Activated gamma-delta T cell (primary cell): ENCODE measurements at places on chromosomes 5 and 9.

DNA sequence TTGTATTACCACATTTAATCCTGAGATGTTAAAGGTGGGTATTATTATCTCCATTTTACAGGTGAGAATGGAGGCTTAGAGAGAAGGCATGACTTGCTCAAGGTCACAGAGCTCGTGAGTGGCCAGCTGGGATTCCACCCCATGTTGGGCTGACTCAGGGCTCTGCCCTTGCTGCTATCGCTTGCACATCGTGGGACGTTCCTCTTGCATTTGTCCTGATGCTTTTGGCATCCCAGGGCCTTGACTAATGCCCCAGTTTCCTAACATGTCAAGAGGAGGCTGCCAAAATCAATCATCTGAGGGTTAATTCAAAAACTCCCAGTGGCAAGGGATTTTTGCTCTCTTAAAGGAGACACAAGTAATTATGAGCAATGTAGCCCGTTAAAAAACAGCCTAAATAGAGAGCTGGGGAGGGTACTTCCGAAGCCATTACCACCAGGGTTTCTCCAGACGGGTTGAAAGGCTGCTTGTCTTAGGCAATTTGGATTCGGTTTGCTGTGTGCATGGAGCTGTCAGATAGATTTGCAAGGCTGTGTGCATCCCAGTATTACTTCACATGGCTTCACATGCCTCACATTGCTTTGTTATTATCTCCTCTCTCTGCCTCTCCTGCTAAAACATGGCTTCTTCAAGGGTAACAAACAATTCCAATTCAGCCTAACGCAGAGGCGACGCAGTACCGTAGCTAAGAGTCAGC, 347.4 kb downstream of the DRD1 start:
- DNase-seq = no peak

DNA sequence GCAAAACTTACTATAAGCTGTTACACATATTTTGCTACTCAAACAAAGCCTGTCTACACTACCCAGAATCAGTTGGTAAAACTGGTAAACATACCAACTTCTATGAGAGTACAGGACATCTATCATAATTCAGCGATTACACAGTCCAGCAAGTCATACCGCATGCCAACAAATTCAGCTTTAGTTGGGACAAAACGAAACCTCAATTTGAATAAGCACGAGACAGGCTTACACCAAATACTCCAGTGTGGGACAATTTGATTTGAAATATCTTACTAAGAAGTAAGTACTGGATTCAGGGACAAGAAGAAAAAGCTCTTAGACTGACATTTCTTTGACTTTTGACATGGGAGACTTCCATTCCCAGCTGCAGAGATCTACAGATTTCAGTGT, 2.0 kb downstream of the NRG2 start:
- DNase-seq = no peak

GRCh38 chr5:41346609-41347008, 133.3 kb upstream of the C6 start:
- DNase-seq = no peak

DNA sequence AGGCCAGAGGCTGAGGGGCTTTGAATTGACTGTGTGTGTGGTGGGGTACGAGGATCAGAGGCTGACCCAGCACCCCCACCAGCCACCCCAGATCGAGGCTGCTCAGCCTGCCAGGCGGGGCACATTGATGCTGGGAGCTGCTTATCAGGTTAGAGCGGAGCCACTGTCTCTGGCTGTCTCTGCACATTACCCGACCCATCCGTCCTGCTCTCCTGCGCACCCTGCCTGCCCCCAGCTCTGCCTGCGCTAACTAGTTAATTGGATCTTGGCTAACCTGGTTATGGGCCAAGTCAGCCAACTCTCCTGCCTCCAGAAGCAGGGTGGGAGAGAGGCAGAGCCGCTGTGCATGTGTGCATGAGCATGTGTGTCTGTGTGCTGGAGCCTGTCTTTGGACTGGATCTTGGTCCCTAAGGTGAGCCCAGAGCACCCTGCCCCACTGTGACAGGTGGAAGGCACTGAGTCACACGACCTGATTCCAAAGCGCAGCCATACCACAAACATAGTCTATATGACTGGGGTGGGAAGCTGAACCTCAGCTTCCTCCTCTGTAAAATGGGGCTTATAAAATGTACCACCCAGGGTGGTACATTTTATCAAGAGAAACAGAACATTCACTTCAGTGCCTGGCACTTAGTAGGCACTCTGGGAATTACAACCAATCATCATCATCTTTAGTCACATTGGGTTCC, 39.7 kb downstream of the PCDH1 start:
- no peak for DNase-seq

DNA sequence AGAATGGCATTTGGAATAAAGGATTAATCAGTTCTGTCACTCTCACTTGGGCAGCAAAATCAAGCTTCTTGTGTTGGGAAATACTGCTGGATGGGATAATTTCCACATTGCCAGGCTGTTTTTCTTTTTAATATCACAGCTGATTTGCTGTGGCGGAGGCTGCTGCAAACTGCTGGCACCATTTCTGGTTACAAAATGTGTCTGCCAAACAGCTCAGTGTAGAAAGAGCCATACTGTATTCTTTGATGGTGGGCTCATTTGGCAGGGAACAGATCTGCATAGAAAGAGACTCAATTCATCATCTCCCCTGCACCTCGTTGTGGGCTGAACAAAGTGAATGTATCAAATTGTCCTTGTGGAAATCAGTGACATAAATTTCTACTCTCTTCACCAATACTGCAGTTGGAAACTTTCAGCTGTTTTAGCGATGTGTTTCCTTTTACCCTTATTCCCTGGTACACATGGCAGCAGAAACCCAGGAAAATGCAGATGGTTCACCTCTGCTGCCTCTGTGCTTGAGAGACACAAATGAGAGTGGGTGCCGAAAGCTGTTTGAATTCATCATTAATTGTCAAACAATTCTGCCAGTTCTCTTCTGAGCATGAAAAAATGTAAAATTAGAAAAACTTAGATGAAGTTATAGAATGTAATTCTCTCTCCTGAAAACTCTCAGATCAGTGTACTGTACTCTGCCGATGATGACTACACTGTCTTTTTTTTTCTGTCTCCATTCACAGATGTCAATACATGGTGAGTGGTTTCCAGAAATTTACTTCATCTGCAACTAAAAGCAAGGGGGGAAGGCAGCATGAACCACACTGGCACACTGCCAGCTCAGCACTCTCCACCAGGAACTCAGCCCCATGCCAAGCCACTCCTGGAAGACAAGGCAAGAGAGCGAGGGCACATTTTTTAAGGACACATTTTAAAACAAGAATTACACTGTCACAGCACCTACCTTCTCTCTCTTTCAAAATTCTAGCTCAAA, 75.0 kb downstream of the HMHB1 start:
- no peak for DNase-seq

- no peak for DNase-seq
These were observed 1.2 kb upstream of the TJP2 start for GRCh38 chr9:69172895-69173294.

GRCh38 chr5:143347046-143347445, 56.4 kb downstream of the NR3C1 start:
- DNase-seq = no peak

- no peak for DNase-seq
These were observed 312.8 kb upstream of the CTNND2 start for GRCh38 chr5:12217039-12217438.
